ENCODE measurements at places on chromosomes 2 and 18.

GRCh38 chr2:139924070-139924469 is 1143.9 kb upstream of the NXPH2 start:
- DNase-seq = no peak

GRCh38 chr2:11563784-11564666 is 30.2 kb downstream of the GREB1 start:
- no peak for DNase-seq

GRCh38 chr2:204539019-204539385 is 6.3 kb upstream of the PARD3B start:
- no peak for DNase-seq

DNA sequence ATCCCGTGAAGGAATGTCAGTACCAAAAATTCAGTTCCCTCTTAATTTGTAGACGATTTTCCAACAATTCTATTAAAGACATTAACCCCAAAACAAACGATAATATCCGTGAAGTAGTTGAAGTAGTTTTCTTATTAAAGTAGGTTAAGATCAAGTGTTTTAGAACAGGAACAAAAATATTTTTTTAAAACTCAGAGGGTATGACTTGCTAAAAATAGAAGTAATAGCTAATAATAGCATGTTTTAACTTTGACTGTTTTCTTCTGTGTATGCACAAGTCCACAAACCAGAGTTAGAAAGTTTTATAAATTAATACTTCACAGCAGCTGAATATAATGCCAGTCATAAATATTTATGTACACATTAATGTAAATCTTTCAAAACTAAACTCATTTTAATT is 2.4 kb downstream of the DNAJC10 start:
- no peak for DNase-seq

- no peak for DNase-seq
Observed at GRCh38 chr2:230941202-230942180, 16.4 kb upstream of the GPR55 start.

DNA sequence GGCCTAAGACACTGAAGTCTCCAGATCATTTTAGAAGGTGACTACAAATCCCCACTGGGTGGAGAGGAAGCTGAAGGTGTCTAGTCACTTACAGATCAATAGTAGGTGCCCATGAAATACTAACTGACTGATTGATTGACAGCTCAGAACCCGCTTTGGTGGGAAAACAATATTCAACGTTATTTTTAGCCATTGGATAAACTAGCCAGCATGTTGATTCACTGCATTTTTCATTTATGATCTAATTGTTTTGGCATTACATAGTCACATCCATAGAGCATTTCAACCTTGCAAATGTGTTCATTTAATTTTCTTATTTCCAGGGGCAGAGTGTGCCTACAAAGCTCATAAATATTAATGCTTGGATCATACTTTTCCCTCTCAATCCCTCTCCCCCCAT is 162.3 kb downstream of the MREG start:
- no peak for DNase-seq

- peak; percentile 79 for DNase-seq
Observed at GRCh38 chr18:63137999-63138435, 181.6 kb downstream of the BCL2 start.

DNA sequence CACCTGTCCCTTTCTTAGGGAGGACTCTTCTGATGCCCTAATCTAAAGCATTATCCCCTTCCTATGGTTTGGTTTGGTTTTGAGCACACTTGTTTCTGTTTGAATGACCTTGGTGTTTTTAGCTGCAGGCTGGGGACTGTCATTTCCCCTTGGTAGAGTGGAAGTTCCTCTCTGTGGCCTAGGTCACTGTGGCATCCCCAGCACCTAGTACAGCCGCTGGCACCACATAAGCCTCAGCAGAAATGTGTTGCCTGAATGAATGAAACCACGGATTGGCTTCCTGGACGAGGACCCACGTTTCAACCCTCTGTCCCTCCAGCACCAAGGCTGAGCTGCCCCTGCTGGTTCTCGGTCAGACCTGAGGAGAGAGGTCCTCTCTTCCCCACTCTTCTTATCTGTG is 159.9 kb downstream of the CTIF start:
- no peak for DNase-seq

DNA sequence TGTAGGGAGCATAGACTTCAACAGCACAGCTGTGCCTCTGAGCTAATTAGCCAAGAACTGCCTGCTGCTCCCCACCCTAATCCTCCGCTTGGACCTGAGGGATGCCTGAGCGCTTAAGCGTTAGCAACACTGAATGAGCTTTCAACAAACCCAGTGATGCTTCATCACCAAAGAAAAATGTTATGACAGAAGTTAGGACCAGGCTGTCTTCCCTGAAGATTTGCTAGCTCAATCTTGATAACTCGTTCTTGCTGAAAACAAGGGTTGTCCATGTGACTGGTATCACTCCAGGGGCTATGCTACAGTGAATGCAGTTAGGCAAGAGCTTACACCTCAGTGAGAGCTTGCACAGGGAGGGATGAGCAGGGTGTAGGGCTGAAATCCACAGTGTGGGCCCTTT is 190.7 kb upstream of the SIX2 start:
- DNase-seq = no peak

DNA sequence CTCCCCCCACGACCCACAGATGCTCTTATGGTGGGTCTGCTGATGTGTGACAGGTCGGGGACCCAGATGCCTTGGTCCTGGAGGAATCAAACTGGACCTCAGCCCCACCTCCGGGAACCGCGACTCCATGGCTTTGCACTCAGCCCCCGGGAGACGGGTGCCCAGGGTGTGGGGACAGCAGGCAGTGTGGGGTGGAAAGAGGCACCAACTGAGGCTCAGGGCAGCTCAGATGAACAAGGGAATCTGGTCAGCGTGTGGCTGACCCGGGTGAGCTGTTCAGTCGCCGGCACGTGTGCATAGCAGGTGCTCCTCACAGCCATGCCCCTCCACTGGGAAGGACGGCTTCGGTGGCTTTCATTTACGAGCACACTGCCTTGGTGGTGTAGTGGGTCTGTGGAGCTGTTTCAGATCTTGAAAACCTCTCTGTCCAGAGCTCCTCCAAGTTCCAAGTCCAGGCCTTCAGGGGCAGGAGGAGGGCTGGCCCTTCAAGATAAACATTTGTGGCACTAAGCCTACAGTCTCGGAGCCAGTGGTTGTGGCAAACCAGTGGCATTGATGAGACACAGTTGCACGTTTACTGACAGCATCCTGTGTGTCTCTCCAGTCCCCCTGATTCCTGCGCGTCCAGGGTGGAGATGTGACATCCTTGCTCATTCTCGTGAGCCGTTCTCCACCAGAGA is 471.2 kb upstream of the HS6ST1 start:
- DNase-seq = no peak

GRCh38 chr2:100185105-100185504 is 42.7 kb upstream of the AFF3 start:
- no peak for DNase-seq

DNA sequence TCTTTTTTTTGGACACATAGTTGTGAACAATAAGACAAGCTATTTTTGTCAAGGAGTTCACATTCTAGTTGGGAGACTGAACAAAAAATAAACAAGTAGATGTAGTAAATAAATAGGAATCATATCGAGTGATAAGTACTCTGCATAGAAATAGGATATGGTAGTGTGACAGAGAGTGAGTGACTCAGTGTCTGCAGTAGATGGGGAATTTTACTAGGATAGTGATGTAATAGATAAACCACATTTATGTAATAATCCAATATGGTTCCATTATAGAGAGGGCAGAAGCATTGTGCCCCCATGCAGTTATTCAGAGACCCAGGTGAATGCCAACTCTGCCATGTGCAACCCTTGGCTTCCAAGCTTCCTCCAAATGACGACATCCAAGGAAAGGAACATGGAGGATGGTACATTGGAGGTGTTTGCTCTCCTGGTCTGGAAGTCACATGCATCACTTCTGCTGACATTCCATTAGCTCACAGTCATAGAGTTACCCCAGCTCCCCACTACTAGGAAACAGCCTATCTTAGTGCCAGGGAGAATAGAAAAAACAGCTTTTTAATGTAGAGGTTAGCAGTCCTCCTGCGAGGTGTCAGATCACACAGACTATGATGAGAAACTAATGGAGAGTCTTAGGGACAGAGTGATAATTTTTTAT is 595.4 kb downstream of the NYAP2 start:
- no peak for DNase-seq

GRCh38 chr2:20465716-20466394 is 19.0 kb downstream of the RHOB start:
- no peak for DNase-seq

- no peak for DNase-seq
Observed at GRCh38 chr2:62568074-62568473, 62.1 kb upstream of the TMEM17 start.

DNA sequence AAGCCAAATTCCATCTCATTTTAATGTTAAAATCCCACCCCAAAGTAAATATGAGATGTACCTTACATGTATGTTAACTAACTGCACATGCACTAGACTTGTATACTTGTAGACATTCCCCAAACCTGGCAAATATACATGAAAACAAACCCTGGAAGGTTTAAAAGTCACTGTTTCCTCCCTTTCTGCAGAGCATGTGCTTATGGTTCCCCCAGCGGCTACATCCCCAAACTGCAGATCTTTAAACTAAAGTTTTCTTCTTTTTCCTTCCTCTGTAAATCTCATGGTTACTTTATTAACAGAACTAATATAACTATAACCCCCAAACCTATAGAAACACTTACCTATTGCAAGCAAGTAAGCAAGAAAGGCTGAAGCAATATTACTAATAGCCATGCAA is 731.5 kb downstream of the LRP1B start:
- no peak for DNase-seq

GRCh38 chr2:82735336-82735735 is 1723.7 kb downstream of the SUCLG1 start:
- no peak for DNase-seq

DNA sequence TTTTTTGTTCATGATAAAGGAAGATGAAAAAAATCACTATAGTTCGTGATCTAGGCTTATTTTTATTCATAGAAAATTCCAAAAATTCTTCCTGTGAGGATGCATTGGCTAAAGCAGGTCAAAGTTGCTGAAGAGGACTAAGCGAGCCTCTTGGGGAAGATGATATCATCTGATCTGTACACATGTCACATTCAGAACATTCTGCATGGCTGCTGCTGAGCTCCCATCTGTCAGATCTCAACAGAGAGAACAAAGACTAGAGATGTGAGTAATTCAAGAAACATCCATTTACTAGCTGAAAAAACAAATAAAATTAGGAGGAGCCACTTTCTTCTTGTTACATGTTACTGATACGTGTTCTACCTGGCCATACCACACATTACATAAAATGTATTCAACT is 518.6 kb upstream of the FSIP2 start:
- DNase-seq = no peak

DNA sequence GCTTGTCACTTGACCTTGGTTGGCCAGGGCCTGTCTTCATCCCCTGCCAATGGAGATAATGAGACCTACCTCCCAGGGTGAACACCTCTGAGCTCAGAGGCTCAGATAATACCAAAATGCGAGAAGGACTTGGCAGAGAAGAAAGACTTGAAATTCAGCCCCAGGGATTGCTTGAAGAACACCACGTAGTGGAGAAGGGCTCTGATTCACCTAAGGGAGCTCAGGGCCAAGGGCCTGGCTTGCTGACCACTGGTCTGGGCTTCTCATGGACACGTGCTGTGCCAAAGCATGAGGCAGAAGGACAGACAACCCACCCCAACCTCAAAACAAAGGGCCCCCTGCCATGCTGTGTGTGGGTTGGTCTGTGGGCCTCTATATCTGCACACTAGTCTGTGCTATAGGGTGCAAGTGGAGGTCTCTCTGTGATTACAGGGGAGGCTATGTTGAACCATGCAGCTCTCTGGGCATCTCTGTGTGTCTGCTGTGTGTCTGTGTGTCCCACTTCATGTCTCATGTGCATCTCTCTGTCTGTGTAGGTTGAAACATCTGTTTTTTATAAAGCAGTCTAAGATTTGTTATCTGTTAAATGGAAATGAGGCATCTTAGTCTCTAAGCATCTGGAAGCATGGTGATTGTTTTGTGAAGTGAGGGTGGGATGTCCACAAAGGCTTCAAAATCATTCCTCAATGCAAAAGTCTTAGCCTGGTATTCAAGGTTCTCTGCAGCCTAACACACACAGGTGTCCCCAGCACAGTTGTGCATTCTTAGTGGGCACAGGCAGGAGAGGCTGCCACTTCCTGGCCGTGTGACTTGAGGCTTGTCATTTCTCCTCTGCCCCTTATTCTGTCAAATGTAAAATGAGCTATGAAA is 61.0 kb upstream of the EPAS1 start:
- peak; percentile 12 for DNase-seq

- DNase-seq = no peak
Observed at GRCh38 chr2:42361728-42362283, 789 bp upstream of the COX7A2L start.
